ENCODE measurements at places on chromosomes 3 and 15.

- no peak for DNase-seq
These were observed 77.9 kb upstream of the DCLK3 start for GRCh38 chr3:36842275-36842674.

DNA sequence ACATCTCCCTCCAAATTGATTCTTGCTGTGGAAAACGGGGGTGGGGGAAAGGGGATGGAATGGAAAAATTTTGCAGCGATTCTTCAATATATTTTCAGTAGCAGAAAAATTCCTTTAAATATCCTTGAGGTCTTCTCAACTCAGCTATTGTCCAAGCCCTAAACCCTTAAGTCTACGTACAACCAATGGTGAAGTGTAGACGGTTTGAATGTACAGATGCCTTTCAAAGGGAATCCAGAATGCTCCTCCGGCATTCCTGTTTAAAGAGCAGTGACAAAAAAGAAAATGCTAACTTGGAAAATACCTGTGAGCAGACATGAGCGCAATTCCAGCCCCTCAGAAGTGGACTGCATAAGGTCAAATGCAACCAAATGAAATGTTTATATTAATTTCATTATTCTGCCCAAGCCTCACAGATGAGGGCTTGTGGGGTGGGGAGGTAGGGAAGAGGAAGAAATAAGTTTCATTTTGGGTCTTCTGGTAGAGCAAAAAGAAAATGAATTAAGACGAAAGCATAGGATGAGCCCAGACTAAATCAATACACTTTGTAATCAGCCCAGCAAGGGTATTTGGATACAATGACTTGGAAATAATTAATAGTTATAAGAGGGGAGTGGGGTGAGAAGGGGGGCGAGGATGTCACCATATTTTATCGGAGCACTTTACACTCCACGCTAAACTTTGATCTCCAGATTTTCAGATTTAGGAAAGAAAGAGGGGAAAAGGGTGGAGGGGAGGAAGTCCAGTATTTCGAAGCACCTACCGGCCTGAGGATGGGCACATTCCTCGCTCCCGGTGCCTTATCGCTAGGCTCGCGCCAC is 2.7 kb downstream of the FOXP1 start:
- no peak for DNase-seq

GRCh38 chr3:112531358-112531781 is 30.4 kb downstream of the ATG3 start:
- DNase-seq = no peak

- peak; percentile 49 for DNase-seq
These were observed 844.0 kb downstream of the DIPK2A start for GRCh38 chr3:144815655-144816054.

- DNase-seq = no peak
These were observed 38.3 kb downstream of the PDE8A start for GRCh38 chr15:85019815-85020590.

Measured in skin of body (tissue), 3 donors.